ENCODE measurements at places on chromosomes 2 and 18. TPM values are rescaled to one million over a fixed set of nuclear protein-coding genes. Genes with fewer than 3 reads are reported as not detected.

The MYO5B gene
- total RNA-seq: 26.7 TPM

The SLC5A6 gene
- total RNA-seq: 25.9 TPM

The EPB41L3 gene
- total RNA-seq: not detected

The TBC1D8 gene
- 48.1 TPM for total RNA-seq

The PROM2 gene
- 2.6 TPM for total RNA-seq

The IFT172 gene
- total RNA-seq: 22.3 TPM

DNA sequence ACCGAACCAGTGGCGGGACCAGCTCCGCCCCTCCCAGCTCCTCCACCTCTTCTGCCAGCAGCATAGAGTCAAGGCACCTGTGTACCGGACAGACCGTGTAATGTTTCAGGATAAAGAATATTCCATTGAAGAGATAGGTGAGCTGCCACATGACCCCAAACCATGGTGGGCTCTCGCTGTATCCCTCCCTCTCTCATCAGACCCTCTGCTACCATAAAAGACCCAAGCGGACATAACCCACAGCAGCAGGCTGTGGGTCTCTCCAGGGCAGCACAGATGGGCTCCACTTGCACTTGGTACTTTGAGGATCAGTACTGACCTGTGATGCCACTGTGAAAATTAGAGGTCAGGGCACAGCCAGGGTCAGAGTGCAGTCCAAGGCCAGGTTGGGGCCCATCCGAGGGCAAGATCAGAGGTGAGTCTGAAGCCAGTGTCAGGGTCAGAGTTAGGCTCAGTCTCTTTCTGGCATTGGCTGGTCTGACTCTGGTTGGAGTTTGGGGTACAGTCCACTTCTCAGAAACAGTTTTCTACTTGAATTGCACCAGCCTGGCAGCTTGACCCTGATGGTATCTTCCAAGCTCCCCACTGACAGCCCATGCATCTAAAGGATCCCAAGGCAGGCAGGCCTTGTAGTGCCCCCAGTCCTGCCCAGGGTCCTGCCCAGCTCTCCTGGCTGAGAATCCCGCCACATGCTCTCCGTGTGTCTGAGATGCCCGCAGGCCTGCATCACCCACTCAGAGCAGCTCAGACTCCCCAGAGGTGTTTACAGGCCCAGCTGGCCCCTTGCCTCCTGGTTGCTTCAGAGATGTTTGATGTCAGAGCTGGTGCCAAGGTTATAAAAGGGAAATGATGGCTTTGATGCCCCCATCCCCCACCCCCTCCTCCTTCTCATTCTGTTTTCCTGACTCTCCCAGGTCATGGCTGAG, 212.1 kb downstream of the DYSF start:
- DNase-seq: no peak
- H3K27ac ChIP-seq: no peak overlapping the region
- peaks cover under 1% of the 10 kb centered on the region for H3K27me3 ChIP-seq
- no peaks in the 10 kb centered on the region for H3K36me3 ChIP-seq
- H3K4me3 ChIP-seq: no peak overlapping the region
- H3K4me1 ChIP-seq: no peaks in the 10 kb centered on the region

DNA sequence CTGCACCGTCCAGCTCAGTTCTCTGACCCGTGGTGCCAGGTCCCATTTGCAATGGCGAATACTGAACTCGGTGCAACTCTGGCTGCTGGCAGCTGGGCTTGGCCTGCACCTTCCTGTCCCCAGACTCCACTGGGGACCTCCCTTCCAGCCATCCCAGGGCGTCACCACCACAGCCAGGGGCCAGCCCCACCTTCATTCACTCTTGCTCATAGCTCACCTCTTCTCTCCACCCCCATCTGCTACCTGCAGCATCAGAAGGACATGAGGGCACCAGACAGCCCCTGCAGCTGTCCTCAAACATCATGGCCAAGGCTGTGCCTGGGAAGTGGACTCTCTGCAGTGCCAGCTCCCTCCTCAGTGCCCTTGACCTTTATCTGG, 16.2 kb upstream of the ALPI start:
- H3K27ac ChIP-seq: no peak overlapping the region
- H3K36me3 ChIP-seq: no peaks in the 10 kb centered on the region
- H3K4me3 ChIP-seq: no peak overlapping the region
- peak; percentile 8 for DNase-seq
- H3K27me3 ChIP-seq: peaks cover 10% of the 10 kb centered on the region
- H3K4me1 ChIP-seq: no peaks in the 10 kb centered on the region

DNA sequence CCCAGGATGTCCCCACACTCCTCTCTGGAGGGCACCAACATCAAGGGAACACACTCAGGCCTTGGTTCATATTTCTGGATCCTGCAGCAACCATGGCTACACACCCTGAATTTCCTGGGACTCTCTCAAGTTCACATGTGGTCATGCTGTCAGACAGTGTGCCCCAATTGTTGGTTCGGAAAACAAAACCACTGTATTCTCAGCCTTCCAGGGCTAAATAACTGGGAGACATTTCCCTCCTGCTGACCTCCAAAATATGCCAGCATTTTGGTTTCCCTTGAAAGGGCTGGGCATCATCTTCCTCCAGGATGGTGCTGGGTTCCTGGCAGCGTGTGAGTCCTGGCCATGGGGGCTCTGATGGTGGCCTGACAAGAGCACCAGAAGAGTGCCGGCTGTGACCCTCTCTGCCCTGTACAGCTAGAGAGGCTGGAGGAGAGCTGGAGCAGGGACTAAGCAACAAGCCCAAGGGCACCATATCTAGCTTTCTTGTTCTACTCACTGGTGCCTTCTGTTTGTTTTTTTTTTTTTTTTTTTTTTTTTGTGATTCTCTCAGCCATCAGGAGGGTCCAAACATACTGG, 37.5 kb upstream of the WIPF1 start:
- no peak overlapping the region for H3K27ac ChIP-seq
- no peaks in the 10 kb centered on the region for H3K36me3 ChIP-seq
- no peaks in the 10 kb centered on the region for H3K4me1 ChIP-seq
- H3K4me3 ChIP-seq: no peak overlapping the region

DNA sequence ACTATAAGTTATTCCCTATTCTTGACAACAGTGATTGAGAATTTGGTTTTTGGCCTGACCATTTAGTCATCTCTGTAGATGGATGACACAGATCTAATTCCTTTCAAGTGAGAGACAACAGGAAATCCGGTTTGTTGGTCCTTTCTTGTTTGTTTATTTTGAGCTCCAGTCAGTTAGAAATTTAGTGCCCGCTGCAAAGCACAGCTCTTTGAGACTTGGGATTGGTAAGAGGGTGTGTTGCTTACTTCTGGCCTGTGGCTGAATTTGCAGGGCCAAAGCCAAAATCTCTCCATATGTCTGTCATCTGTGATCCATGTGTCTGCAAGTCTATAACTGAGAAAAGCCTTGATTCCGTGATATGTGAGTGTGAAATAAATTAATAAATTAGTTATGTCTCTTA, 74.3 kb downstream of the BIN1 start:
- H3K27me3 ChIP-seq: no peaks in the 10 kb centered on the region
- H3K4me1 ChIP-seq: peaks cover 14% of the 10 kb centered on the region
- no peak overlapping the region for H3K4me3 ChIP-seq
- peak; percentile 30 for DNase-seq
- H3K27ac ChIP-seq: no peak overlapping the region

Measured in MCF 10A (cell line).